OCI-LY7 (cell line): ENCODE measurements at places on chromosomes 5 and 9.

DNA sequence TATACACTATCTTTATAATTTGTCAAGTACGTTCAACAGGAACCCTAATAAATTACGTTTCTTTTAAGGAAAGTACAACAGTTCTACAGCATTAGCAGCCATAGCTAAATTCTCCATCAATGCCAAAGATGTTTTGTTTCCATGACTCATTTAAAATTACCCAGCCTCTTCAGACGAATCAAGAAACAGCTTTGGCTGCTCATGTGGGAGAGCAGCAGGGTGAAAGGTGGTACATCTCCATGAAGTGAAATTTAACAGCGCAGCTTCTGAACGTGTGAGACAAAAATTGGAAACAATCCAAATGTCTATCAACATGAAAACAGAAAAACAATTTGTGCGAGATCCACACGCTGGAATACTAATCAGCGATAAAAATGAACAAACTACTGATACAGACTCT is 327.3 kb upstream of the CDH6 start:
- DNase-seq: no peak

GRCh38 chr5:132750471-132751230 is 3.4 kb downstream of the CCNI2 start:
- no peak for DNase-seq

DNA sequence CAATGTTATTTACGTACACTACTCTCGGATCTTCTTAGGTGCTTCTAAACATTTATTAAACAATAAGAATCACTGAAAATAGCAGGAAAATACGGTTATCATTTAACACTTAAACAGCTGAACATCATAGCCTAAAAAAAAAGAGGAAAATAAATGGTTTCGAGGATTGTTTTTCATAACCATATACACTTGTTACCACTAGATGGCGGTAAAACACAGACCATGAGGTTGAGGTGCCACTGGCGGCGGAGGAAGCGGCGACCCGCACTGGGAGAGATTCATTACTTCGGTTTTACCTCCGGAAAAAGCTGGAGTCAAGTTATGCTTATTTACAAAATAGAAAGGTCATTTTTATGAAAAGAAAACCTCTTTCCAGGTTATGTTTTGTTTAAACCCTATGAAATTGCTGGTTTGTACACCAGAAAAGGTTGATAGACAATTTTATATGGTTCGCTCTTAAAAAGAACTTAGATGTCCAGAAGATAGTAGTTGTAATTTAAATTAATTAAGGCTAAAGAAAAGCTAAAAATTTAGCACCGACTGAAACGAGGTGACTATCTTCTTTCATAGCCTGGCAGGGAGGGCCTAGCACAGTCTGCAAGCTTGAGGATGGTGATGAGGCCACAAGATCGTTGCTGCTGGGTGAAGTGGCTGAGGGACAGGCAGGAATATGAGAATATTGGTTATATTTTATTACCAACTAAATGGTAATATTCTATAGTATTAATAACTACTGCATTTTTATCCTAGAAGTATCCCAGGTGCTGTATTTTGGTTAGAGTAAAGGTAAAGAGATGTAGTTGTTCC is 605.7 kb downstream of the RAB3C start:
- DNase-seq: peak; percentile 65

DNA sequence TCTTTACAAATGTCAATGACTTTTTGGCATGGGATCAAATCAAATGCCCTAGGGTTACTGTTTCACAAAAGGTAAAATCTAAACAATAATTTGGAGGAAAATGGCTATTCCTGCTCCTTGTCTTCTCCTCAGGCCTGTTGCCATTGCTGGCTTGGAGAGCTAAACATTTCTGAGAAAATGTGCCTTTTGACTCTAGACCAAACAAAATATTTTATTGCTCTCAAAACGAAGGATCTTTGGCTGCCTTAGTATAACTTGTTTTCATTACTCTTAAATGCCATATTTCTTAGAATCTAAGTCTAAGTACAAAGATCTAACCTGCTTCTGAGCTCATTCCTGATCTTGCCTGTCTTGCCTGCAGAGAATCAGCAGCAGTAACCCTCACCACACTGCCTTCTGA is 116.6 kb downstream of the MUSK start:
- DNase-seq: no peak

- no peak for DNase-seq
These were observed 55.3 kb downstream of the SEMA5A start for GRCh38 chr5:9490494-9491097.

DNA sequence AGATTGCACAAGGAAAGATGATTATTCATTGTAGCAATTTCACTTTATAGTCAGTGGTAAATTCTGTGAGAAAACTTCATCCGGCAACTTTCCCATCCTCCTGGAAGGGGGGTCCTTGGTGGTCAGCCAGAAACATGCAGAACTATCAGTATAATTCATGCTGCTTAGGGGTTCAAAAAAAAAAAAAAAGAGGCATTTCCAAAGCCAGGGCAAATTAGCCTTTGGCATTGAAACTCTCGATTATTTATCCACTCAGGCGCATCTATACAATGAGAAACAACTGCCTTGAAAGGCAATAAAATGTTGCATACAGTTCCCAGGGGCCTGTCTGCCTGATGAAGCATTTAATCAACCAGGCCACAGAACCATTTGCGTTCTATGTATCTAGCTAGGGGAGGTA is 263.3 kb downstream of the TMEM167A start:
- no peak for DNase-seq
